Natural killer cell (primary cell): ENCODE measurements at places on chromosomes 1 and 21.
A peak's percentile ranks its signal among the peaks of the same experiment; 100 is the strongest.

- no peak overlapping the region for H3K4me3 ChIP-seq
- H3K4me1 ChIP-seq: peaks cover 13% of the 10 kb centered on the region
- H3K27me3 ChIP-seq: no peaks in the 10 kb centered on the region
- no peak for DNase-seq
- H3K27ac ChIP-seq: no peak overlapping the region
Measured at GRCh38 chr1:51432146-51432545, 86.9 kb downstream of the EPS15 start.

- no peaks in the 10 kb centered on the region for H3K27me3 ChIP-seq
- H3K4me3 ChIP-seq: no peak overlapping the region
- H3K4me1 ChIP-seq: no peaks in the 10 kb centered on the region
- H3K27ac ChIP-seq: no peak overlapping the region
Measured at GRCh38 chr1:170241266-170241851, 95.6 kb downstream of the NTMT2 start.

DNA sequence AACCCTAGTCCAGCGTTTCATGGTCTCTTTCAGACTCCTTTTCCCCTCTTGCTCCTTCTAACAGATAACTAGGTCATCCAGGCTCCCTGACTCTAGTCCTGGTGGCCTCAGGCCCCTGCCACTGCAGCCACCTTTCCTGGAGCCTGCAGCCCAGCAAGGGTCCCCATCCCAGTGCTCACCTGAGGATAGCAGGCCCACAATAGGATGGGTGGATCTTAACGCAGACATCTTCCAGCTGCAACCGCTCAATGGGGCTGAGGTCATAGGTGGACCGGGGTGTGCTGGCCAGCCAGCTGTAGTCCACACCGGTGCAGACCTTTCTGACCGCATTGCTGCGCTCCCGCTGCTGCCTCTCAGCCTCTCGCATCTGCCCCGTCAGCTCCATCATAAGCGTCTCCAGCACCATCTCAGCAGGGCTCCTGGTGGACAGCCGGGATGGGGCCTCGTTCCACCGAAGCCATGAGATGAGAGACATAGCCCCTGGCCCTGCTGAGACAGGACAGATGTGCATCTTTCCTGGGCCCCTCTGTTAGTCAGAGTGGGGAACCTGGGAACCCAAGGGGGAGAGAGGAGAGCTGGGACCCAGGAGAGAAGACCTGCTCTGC is 10.9 kb downstream of the RD3 start:
- no peaks in the 10 kb centered on the region for H3K36me3 ChIP-seq
- no peak overlapping the region for H3K27ac ChIP-seq

DNA sequence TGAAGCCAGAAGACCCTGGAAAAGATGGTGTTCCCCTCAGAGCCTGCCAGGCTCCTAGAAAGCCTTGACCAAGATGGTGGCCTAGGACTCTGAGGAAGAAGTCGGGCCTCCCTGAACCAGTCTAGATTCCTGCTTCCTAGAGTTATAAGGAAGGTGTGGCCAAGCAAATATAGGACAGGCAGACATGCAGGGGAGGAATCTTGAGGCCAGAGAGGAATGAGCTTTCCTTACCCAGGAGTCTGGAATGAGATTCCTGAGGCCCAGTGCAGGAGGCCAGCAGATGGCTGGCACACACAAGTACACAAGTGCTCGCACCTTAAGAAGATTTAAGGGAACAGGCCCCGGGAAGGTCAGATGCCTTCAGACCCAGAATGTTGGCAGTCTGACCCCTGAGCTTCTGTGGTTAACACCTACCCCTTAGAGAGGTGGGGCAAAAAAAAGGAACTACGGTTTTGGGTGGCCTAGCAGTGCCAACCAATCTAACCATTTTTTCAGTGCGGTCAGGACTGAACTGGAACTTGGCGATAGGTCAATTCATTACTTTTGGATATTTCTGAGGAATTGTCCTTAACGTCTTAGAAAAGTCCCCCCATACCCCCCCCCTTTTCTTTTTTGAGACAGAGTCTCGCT is 73.3 kb downstream of the MDM4 start:
- no peak overlapping the region for H3K27ac ChIP-seq
- no peak overlapping the region for H3K4me3 ChIP-seq
- no peaks in the 10 kb centered on the region for H3K27me3 ChIP-seq
- H3K36me3 ChIP-seq: no peaks in the 10 kb centered on the region
- DNase-seq: no peak

DNA sequence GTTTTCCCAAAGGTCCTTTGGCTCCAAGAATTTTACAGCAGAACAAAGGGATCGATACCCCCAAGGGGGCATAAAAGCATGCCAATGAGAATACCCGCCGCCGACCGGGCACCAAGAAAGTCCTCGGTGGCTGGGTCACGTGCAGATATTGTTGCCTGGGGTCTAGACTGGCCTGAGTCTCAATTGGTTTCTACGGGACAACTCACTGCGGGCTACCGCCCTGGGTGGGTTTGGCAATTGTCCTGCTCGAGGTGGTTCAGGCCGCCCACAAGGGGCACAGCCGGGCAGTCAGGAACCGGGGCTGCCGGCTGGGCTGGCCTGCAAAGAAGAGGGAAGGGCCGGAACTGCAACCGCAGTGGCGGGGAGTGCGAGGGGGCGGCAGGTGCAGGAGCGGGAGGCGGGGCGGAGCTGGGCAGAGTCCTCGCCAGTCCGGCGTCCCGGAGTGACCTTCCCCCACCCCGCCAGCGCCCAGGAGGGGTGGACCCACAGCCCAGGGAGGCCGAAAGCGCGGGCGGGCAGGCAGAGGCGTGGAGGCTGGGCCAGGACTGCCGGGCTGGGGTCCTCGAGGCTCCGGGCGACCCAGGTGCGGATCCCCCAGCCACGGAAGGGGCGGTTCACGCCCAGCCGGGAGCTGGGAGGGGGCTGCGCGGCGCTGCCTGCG is 926 bp upstream of the ATP1B1 start:
- no peak overlapping the region for H3K27ac ChIP-seq
- H3K4me1 ChIP-seq: peaks cover 41% of the 10 kb centered on the region
- H3K27me3 ChIP-seq: peaks cover 2% of the 10 kb centered on the region

- peak overlapping the region; percentile 64 for H3K27ac ChIP-seq
- H3K4me3 ChIP-seq: peak overlapping the region; percentile 85
- no peaks in the 10 kb centered on the region for H3K27me3 ChIP-seq
- H3K4me1 ChIP-seq: peaks cover 64% of the 10 kb centered on the region
- H3K36me3 ChIP-seq: peaks cover 4% of the 10 kb centered on the region
- peak; percentile 74 for DNase-seq
Measured at GRCh38 chr1:42957880-42958487, 684 bp downstream of the SLC2A1 start.

- no peaks in the 10 kb centered on the region for H3K27me3 ChIP-seq
- no peaks in the 10 kb centered on the region for H3K4me1 ChIP-seq
- DNase-seq: no peak
- no peak overlapping the region for H3K4me3 ChIP-seq
- H3K36me3 ChIP-seq: no peaks in the 10 kb centered on the region
Measured at GRCh38 chr1:89888480-89889322, 67.9 kb downstream of the LRRC8D start.

- DNase-seq: peak; percentile 79
- H3K36me3 ChIP-seq: no peaks in the 10 kb centered on the region
- peak within 1 kb of the TSS; percentile 56 for H3K4me3 ChIP-seq
- H3K27me3 ChIP-seq: no peaks in the 10 kb centered on the region
Measured at GRCh38 chr1:156295391-156295947, at the start of gene GLMP. TSS of gene GLMP (minus strand) at chr1:156295679. CDS start at chr1:156295645, 34 bp downstream.

- H3K4me3 ChIP-seq: no peak overlapping the region
- H3K4me1 ChIP-seq: peaks cover 60% of the 10 kb centered on the region
- no peaks in the 10 kb centered on the region for H3K27me3 ChIP-seq
- peak overlapping the region; percentile 74 for H3K27ac ChIP-seq
- peak; percentile 28 for DNase-seq
- peaks cover 42% of the 10 kb centered on the region for H3K36me3 ChIP-seq
Measured at GRCh38 chr1:169694304-169695075, 16.9 kb downstream of the SELL start.

DNA sequence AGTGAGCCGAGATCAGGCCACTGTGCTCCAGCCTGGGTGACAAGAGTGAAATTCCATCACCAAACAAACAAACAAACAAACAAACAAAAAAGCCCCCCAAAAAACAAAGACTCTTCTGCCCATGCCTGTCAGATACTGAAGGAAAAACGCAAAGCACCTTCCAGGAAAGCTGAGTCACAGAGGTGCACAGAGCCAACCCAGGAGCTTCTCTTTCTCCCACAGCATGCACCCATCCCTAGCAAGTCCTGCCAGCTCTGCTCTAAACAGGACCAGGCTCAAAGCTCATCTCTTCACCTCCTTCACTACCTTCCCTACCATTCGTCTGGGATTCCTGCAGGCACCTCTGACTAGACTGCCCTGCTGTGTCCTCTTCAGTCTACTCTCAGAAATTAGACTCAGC is 46.5 kb downstream of the ETS2 start:
- H3K36me3 ChIP-seq: no peaks in the 10 kb centered on the region
- H3K4me3 ChIP-seq: no peak overlapping the region
- no peaks in the 10 kb centered on the region for H3K27me3 ChIP-seq
- H3K27ac ChIP-seq: no peak overlapping the region
- no peaks in the 10 kb centered on the region for H3K4me1 ChIP-seq

- H3K27ac ChIP-seq: no peak overlapping the region
- no peak for DNase-seq
- peaks cover 5% of the 10 kb centered on the region for H3K27me3 ChIP-seq
Measured at GRCh38 chr1:24301785-24302175, 17.4 kb upstream of the GRHL3 start.

DNA sequence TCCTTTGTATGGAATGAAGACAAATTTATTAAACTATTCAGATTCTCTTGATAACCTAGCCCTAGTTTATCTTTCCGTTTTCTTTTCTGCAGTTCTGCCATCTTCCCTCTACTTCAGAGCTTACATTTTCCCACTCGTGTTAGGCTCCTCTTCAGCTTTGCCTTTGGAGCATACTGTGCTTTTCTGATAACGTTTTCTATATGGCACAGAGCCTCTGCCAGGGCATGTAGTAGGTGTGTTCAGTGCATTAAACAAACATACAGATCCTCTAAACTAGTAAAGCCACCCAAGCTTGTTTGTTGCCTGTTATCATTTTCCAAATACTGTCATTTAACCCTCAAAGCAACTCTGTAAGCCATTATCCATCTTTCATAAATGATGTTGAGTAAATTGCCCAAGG is 25.1 kb downstream of the DYRK1A start:
- H3K36me3 ChIP-seq: no peaks in the 10 kb centered on the region
- no peak overlapping the region for H3K4me3 ChIP-seq

DNA sequence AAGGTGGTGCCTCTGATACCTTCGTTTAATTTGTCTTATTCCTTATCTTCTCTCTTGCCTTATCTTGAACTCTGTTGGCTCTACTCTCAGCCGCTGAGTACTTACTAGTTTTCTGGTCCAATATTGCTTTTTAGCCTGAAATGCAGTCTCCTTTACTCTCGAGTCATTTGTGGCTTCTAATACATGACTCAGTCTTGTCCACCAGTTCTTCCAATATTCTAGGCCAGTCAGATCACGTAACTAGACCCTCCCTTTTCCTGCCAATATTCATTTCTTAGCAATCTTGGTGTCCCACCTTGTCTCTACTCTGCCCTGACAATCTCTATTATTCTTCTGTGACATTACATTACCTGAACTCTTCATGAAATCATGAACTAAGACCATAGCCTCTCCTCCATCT is 555.8 kb downstream of the DPYD start:
- no peak overlapping the region for H3K27ac ChIP-seq
- no peaks in the 10 kb centered on the region for H3K36me3 ChIP-seq
- H3K4me3 ChIP-seq: no peak overlapping the region
- no peaks in the 10 kb centered on the region for H3K27me3 ChIP-seq

GRCh38 chr1:225914391-225914790 is 9.7 kb downstream of the PYCR2 start:
- H3K36me3 ChIP-seq: peaks cover 20% of the 10 kb centered on the region
- no peak overlapping the region for H3K27ac ChIP-seq
- H3K27me3 ChIP-seq: no peaks in the 10 kb centered on the region
- H3K4me3 ChIP-seq: no peak overlapping the region

GRCh38 chr1:100834777-100835660 is 59.6 kb downstream of the EXTL2 start:
- H3K27ac ChIP-seq: no peak overlapping the region
- H3K4me1 ChIP-seq: no peaks in the 10 kb centered on the region
- peak; percentile 51 for DNase-seq
- no peak overlapping the region for H3K4me3 ChIP-seq

DNA sequence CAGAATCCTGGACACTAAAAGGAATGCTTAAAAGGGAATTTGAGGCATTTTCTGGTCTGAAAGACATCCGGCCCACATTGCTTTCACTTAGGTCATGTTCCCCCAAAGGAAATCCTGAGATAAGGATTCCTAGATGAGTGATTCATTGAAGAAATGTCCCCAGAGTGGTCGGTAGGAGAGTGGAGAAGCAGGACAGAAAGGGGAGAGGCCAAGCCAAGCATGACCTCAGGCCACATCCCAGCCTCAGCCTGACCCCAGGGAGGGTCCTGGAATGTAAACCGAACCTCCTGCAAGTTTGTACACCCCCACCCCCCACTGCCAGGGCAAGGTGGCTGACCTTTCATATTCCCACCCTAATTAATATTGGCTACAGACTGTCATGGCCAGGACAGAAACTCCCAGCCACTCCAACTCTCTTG is 16.6 kb downstream of the HIVEP3 start:
- no peak overlapping the region for H3K4me3 ChIP-seq
- H3K27ac ChIP-seq: peak overlapping the region; percentile 69
- peaks cover 61% of the 10 kb centered on the region for H3K4me1 ChIP-seq
- DNase-seq: no peak
